ENCODE measurements at places on chromosomes 3 and 15. TPM values are rescaled to one million over a fixed set of nuclear protein-coding genes. Genes with fewer than 3 reads are reported as not detected.

- no peaks in the 10 kb centered on the region for H3K4me1 ChIP-seq
- no peak overlapping the region for H3K4me3 ChIP-seq
- no peak for DNase-seq
- H3K36me3 ChIP-seq: no peaks in the 10 kb centered on the region
These were observed 219.6 kb downstream of the WDR72 start for GRCh38 chr15:53539878-53540277.

CCDC191 gene
- total RNA-seq: 27.2 TPM

DNA sequence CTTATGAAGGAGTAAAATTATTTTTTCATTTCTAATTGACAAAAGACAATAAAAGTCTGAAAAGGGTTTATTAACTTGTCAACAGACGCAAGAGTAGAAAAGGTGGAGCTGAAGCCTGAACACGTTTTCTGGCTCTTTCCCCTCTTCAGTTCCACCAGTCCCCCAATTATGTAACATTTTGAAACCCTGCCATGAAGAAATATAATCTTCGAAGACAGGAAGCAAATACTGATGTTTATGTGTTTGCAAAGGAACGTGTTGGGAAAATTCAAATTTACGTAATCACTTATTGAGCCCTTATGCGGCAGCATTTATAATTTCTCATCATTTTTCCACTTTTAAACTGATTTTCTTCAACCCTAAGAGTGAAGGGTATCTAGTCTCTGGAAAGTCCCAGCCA, 767 bp downstream of the AP3S2 start:
- peak overlapping the region; percentile 96 for H3K27ac ChIP-seq
- H3K4me3 ChIP-seq: peak overlapping the region; percentile 91
- H3K36me3 ChIP-seq: no peaks in the 10 kb centered on the region
- H3K4me1 ChIP-seq: peaks cover 13% of the 10 kb centered on the region
- no peaks in the 10 kb centered on the region for H3K27me3 ChIP-seq

- no peaks in the 10 kb centered on the region for H3K27me3 ChIP-seq
- H3K4me1 ChIP-seq: peaks cover 13% of the 10 kb centered on the region
- H3K27ac ChIP-seq: no peak overlapping the region
- no peaks in the 10 kb centered on the region for H3K36me3 ChIP-seq
- DNase-seq: no peak
- H3K4me3 ChIP-seq: no peak overlapping the region
These were observed 127.1 kb downstream of the DNAJB8 start for GRCh38 chr3:128339491-128340012.

SHC4 gene
- total RNA-seq: not detected

- DNase-seq: no peak
- no peak overlapping the region for H3K4me3 ChIP-seq
- H3K4me1 ChIP-seq: peaks cover 16% of the 10 kb centered on the region
- no peaks in the 10 kb centered on the region for H3K36me3 ChIP-seq
These were observed 49.4 kb upstream of the GSK3B start for GRCh38 chr3:120143676-120144075.

- no peak overlapping the region for H3K4me3 ChIP-seq
- no peak overlapping the region for H3K27ac ChIP-seq
- no peaks in the 10 kb centered on the region for H3K36me3 ChIP-seq
- H3K27me3 ChIP-seq: no peaks in the 10 kb centered on the region
These were observed 79.3 kb downstream of the ADAMTSL3 start for GRCh38 chr15:83733206-83733605.

DNA sequence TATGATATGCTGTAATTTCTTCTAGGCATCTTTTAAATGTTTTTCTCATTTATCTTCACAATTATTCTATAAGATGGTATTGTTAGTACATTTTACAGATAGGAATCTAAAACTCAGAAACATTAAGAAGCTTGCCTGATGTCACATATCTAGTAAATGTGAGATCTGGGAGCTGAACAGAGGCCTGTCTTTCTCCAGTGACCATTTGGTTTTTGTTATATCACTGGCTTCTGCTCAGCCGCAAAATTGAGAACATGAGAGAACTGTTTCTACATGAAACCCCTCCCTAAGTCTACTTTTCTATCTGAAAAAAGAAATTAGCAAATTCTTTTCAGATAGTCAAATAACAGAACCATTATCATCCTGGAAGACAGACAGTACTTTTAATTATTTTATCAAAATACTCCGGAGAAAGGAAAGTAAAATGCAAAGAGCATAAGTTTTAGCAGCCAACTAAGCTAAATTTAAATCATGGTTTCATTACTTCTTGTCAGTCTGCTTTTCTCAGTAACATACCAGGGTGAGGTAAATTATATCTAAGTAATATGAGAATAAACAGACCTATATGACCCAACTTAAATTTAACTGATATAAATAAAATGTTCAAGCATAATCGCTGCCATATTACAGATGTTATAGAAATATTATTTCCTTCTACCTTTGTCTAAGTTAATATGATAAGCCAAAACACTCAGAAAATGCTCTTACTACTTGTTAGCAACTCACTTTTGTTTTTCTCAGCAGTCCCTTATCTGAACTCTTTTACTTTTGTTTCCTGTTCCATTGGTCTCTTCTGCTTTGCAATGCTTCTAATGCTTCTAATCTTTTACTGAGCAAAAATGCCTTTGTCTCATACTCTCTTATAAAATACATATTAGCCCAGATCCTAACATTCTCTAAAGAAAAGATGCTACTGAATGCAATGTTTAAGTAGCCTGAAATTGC, 68.0 kb upstream of the MBNL1 start:
- H3K4me1 ChIP-seq: peaks cover 29% of the 10 kb centered on the region
- no peak for DNase-seq
- H3K4me3 ChIP-seq: no peak overlapping the region
- H3K27ac ChIP-seq: peak overlapping the region; percentile 84

MFAP1 gene
- 20.0 TPM for total RNA-seq

DNA sequence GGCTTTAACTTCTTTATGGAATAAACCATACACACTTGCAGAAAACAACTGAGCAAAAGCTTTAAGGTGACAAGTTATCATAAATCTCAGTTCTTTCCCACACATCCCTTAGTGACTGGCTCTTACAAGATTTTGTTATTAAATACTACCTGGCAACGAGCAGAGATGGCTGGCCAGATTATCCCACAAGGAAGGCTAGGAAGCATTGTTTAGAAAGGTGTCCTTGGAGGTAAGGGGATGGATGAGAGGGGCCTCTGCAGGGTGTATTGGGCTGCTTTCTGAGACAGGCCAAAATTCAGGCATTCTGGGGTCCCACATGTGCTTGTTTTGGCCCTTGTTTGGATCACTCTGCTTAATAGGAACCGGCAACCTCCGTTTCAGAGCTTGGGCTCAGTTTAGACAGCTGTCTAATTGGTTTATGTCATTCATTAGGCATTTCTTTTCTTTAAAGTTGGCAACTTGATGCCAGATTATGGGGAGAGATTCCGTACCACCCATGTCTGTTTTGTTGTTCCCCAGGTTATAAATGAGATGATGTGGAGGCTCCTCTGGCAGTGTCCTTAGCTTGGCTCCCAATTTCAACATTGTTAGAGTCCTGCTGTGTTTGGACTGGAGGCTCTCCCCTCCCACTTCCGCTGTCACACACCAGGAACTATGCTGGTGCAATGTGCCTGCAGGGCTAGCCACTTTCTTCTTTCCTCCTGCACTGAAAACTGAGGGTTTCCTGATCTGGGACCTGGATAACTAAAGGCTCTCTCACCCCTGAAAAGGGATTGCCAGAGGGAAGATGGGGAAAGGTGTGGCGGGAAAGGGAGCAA, 121.1 kb downstream of the TPRG1 start:
- DNase-seq: no peak
- no peaks in the 10 kb centered on the region for H3K4me1 ChIP-seq
- no peak overlapping the region for H3K27ac ChIP-seq
- H3K4me3 ChIP-seq: no peak overlapping the region

GRCh38 chr3:53032609-53033008, 13.3 kb downstream of the SFMBT1 start:
- no peak for DNase-seq
- H3K36me3 ChIP-seq: no peaks in the 10 kb centered on the region
- peaks cover 16% of the 10 kb centered on the region for H3K4me1 ChIP-seq
- H3K27me3 ChIP-seq: no peaks in the 10 kb centered on the region
- H3K27ac ChIP-seq: no peak overlapping the region

TMEM108 gene
- 3.1 TPM for total RNA-seq

DNA sequence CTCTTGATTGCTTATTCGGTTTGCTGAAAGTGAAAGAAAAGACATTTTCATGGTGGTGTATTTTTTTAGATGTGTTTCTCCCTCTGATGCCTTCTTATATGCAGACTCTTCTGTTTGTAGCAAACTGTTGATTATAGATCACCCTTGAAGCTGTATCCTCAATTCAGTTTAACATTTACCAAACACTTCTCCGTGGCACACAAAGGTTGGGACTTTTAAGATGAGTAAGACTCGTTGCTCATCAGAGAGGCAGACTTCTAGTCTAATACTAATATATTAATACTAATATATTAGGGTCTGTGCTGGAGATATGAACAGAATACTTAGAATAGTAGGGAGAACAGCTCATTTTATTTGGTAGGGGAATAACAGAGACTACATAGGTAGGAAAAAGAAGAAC, 32.8 kb downstream of the RASA2 start:
- no peak overlapping the region for H3K4me3 ChIP-seq
- H3K36me3 ChIP-seq: peaks cover 14% of the 10 kb centered on the region
- H3K27me3 ChIP-seq: no peaks in the 10 kb centered on the region
- DNase-seq: no peak

DNA sequence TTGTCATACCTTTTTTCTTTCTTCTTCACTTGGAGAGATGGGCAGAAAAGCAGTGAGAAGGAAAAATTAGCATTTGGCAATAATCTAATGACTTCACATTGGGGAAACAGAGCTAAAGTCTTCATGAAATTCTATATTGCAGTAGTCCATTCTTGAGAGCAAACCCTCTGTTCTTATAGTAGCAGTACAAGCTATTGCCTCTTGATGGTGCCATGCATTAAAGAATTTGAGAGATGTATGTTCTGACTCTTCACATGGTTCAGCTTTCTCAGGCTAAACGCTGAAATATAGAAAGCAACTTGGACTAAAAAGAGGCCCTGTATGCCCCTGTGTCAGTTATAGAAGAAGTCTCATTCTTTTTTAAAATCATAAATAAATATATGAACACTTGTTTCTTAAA, 36.0 kb downstream of the PHLDB2 start:
- DNase-seq: no peak
- H3K4me1 ChIP-seq: no peaks in the 10 kb centered on the region
- no peak overlapping the region for H3K27ac ChIP-seq
- no peak overlapping the region for H3K4me3 ChIP-seq
- H3K36me3 ChIP-seq: no peaks in the 10 kb centered on the region
- no peaks in the 10 kb centered on the region for H3K27me3 ChIP-seq

DNA sequence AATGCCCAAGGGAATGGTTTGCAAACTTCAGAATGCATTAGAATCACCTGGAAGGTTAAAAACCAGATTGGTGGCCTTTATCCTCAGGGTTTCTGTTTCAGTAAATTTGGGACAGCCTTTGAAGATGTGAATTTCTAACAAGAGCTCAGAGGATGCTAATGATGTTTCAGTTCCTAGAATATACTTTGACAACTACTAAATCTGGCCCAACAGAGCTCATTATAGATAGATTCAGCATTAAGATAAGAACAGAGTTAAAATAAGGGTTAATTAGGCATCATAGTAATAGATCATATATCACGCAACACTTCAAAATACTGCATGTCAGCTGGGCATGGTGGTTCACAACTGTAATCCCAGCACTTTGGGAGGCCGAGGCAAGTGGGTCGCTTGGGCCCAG, 9.3 kb upstream of the KPNA4 start:
- H3K36me3 ChIP-seq: no peaks in the 10 kb centered on the region
- DNase-seq: no peak
- no peak overlapping the region for H3K27ac ChIP-seq
- peaks cover 5% of the 10 kb centered on the region for H3K4me1 ChIP-seq

DNA sequence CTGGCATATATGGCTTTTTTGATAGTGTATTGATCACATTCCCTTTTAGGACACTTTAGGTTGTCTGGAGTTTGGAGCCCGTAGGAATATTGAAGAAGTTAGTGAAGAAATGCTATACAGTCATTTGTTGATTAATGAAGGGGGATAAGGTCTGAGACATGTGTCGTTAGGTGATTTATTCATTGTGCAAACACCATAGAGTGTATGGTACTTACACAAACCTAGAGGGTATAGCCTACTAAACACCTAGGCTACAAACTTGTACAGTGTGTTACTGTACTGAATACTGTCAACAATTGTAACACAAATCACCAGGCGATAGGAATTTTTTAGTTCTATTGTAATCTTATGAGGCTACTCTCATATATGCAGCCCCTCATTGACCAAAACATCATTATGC, 3.3 kb downstream of the TPM1 start:
- peaks cover 53% of the 10 kb centered on the region for H3K4me1 ChIP-seq
- peaks cover 23% of the 10 kb centered on the region for H3K27me3 ChIP-seq
- no peaks in the 10 kb centered on the region for H3K36me3 ChIP-seq
- DNase-seq: no peak
- H3K4me3 ChIP-seq: peak overlapping the region; percentile 54

PLA2G4F gene
- total RNA-seq: 57.8 TPM

BCHE gene
- total RNA-seq: 1.2 TPM

GHRL gene
- total RNA-seq: 2.4 TPM

- H3K4me1 ChIP-seq: peaks cover 15% of the 10 kb centered on the region
- no peaks in the 10 kb centered on the region for H3K36me3 ChIP-seq
- H3K4me3 ChIP-seq: no peak overlapping the region
- no peak for DNase-seq
- H3K27me3 ChIP-seq: no peaks in the 10 kb centered on the region
These were observed 14.1 kb downstream of the ANAPC13 start for GRCh38 chr3:134471521-134472193.

- no peak for DNase-seq
- H3K36me3 ChIP-seq: no peaks in the 10 kb centered on the region
These were observed 25.7 kb downstream of the ZMAT3 start for GRCh38 chr3:179045719-179046402.

DNA sequence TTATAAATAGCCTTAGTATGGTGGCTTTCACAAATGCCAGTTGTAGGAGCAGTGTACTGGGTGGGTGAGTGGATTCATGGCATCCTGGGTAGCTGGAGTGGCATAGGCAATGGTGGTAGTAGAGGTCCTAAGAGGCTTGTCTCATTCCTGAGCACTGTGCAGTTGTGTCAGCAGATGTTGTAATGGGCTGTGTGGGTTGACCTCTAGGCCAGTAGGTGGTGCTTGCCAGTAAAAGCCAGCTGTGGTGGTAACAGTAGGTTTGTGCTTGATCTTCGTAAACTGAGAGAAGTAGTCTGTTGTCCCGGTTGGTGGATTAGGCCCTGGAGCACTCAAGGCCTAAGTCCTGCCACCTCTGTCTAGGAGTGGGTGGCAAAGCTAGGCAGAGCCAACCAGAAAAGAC, 149.7 kb upstream of the SUCLG2 start:
- H3K27ac ChIP-seq: no peak overlapping the region
- H3K4me3 ChIP-seq: no peak overlapping the region
- no peaks in the 10 kb centered on the region for H3K36me3 ChIP-seq
- no peaks in the 10 kb centered on the region for H3K4me1 ChIP-seq

- H3K36me3 ChIP-seq: no peaks in the 10 kb centered on the region
- no peak overlapping the region for H3K27ac ChIP-seq
- H3K27me3 ChIP-seq: no peaks in the 10 kb centered on the region
These were observed 524.5 kb upstream of the TGFBR2 start for GRCh38 chr3:30081904-30082303.

CDHR4 gene
- 6.0 TPM for total RNA-seq

GRCh38 chr3:45529697-45530096, 64.9 kb upstream of the LIMD1 start:
- no peaks in the 10 kb centered on the region for H3K27me3 ChIP-seq
- H3K4me1 ChIP-seq: peaks cover 12% of the 10 kb centered on the region
- H3K4me3 ChIP-seq: no peak overlapping the region
- H3K36me3 ChIP-seq: peaks cover under 1% of the 10 kb centered on the region
- no peak overlapping the region for H3K27ac ChIP-seq

BRK1 gene
- 102 TPM for total RNA-seq

GRCh38 chr3:43759297-43759782, 68.6 kb downstream of the ABHD5 start:
- no peaks in the 10 kb centered on the region for H3K27me3 ChIP-seq
- H3K4me3 ChIP-seq: no peak overlapping the region
- H3K36me3 ChIP-seq: no peaks in the 10 kb centered on the region
